Fibroblast of lung (primary cell): ENCODE measurements at places on chromosomes 5 and 9. TPM values are rescaled to one million over a fixed set of nuclear protein-coding genes. Genes with fewer than 3 reads are reported as not detected.

The ARHGEF39 gene
- under 0.01 and 0.66 TPM in 2 replicates for total RNA-seq

The RELL2 gene
- total RNA-seq, result 2.6 and 3.0 TPM in 2 replicates

The NMUR2 gene
- total RNA-seq, result not detected in 2 replicates

The LTC4S gene
- 0.83 and 4.1 TPM in 2 replicates for total RNA-seq

The SLC22A4 gene
- total RNA-seq, result 1.3 and 4.1 TPM in 2 replicates
